CD4-positive, alpha-beta memory T cell (primary cell): ENCODE measurements at places on chromosomes 2 and 18. TPM values are rescaled to one million over a fixed set of nuclear protein-coding genes. Genes with fewer than 3 reads are reported as not detected.

ALK gene
- not detected for total RNA-seq

- no peak for DNase-seq
Measured at GRCh38 chr18:55833543-55833942, 245.6 kb upstream of the TCF4 start.

- no peak for DNase-seq
Measured at GRCh38 chr2:211114826-211115455, 558.5 kb downstream of the CPS1 start.

DNA sequence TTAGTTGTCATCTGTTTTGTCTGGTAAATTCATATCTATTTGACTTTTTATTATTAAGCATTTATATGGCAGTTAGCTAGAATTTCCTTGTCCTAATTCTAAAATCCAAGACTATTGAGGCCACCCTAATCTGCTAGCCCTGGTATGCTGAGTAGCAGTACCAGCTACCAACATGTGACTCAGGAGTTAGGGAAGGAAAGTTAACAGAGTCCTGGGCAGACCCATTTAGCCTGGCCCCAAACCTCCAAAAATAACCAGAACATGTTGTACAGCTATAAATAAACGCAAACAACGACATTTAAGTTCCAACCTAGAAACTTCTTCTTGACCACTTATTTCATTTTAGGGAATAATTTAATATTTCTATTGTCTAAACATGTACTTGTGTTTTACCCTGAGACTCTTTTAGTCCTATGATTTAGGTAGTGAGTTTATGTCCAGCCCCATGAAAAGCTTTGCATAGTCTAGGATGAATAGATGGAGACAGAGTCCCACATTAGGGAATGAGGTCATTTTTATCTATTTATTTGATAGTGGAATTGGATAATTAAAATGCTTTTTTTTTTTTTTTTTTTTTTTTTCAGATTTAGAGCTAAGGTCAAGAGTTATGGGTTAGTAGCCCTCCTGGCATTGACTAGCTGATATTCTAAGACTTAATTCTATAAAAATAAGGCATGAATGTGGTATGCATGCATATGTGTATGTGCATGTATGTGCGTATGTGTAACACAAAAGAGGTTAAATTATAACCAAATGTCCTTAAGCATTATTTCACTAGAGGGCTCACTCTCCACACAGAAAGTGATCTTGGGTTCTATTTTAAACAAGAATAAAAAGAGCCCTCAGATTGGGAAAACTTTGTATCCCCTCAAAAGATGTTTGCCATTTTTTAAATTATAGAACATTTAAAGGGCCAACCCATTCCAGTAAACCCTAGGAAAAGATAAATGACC lies 160.1 kb upstream of the MAPRE2 start:
- DNase-seq: no peak

DNA sequence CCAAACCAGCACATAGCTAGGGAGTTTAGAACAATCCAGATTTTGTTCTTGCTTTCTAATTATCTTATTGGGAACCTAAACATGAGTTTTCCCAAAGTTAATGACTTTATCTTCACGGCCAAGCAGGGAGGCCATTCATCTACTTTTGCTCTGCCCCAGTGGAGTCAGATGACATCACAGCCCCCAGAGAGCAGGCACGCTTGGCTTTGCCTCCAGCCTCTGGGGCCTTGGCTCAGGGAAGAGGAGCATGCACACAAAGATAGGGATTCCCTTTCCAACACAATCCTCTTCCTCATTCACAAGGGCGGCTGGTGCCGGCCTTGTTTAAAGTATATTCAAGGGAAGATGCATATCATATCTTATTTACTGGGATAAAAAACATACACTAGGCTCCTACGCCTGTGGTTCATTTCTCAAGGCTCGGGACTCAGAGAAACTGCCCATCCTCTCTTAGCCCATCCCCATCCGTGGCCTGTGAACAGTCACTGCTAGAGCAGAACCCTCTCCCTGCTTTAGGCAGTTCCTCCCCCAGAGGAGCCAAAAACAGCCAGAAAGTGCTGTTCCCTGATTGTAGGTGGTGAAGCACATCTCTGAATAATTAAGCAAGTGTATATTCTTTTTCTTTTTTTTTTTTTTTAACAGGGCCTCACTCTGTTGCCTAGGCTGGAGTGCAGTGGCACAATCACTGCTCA lies 21.2 kb downstream of the TGFA start:
- DNase-seq: no peak
